ENCODE measurements at places on chromosomes 1 and 21.

- DNase-seq: no peak
Measured at GRCh38 chr1:162070825-162071224, 1.3 kb downstream of the NOS1AP start.

GRCh38 chr1:67130673-67131072 lies 4.1 kb downstream of the C1orf141 start:
- DNase-seq: no peak

GRCh38 chr1:97298966-97299365 lies 577.4 kb downstream of the PTBP2 start:
- no peak for DNase-seq

- DNase-seq: no peak
Measured at GRCh38 chr1:6775261-6776043, 9.8 kb upstream of the CAMTA1 start.

All from AG09319 (cell line).